ENCODE measurements at places on chromosomes 5 and 9. TPM values are rescaled to one million over a fixed set of nuclear protein-coding genes. Genes with fewer than 3 reads are reported as not detected.

The MAP3K1 gene
- 22.4 TPM for total RNA-seq

The GMCL2 gene
- not detected for total RNA-seq

The CCDC192 gene
- 0.56 TPM for total RNA-seq

The MOB3B gene
- total RNA-seq = 9.7 TPM

The C5orf52 gene
- not detected for total RNA-seq

The SLC27A6 gene
- total RNA-seq = not detected

The LCN12 gene
- total RNA-seq = not detected

The LRRC19 gene
- total RNA-seq = not detected

The PCDHA4 gene
- total RNA-seq = 1.5 TPM

The RABL6 gene
- total RNA-seq = 46.0 TPM

The KCNV2 gene
- not detected for total RNA-seq

The SLCO6A1 gene
- not detected for total RNA-seq

The NUTM2F gene
- total RNA-seq = not detected

The TEX48 gene
- total RNA-seq = not detected

The IL33 gene
- 60.2 TPM for total RNA-seq

The RNF183 gene
- not detected for total RNA-seq

The EGFL7 gene
- total RNA-seq = 50.6 TPM

The SCGB3A2 gene
- total RNA-seq = not detected

The ADAMTS2 gene
- 58.7 TPM for total RNA-seq

The CAVIN4 gene
- total RNA-seq = 0.74 TPM

The EQTN gene
- 0.95 TPM for total RNA-seq

The SLC6A7 gene
- total RNA-seq = not detected

The C9orf57 gene
- total RNA-seq = not detected

The TLE1 gene
- total RNA-seq = 136 TPM

The DEPDC1B gene
- 2.3 TPM for total RNA-seq

Measured in omental fat pad (tissue), 4 donors.